ENCODE measurements at places on chromosomes 5 and 9. TPM values are rescaled to one million over a fixed set of nuclear protein-coding genes. Genes with fewer than 3 reads are reported as not detected.

Gene AK1
- total RNA-seq: 853 TPM

Gene CCDC192
- total RNA-seq: not detected

Gene FAM78A
- 69.1 TPM for total RNA-seq

Gene PIP5K1B
- total RNA-seq: 85.3 TPM

DNA sequence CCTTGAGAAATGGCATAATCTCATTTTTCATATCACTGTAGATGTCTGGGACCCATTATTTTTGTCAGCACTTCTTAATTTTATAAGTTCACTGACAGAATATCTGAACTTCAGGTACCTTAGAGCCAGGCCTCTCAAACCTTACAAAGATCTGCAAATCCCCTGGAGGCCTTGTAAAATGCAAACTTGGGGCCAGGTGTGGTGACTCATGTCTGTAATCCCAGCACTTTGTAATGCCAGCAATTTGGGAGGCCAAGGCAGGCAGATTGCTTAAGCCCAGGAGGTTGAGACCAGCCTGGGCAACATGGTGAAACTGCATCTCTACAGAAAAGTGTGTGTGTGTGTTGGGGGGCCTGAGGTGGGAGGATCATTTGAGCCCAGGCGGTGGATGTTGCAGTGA is 30.8 kb downstream of the RASGRF2 start:
- no peak for DNase-seq

Data from left ventricle myocardium superior (tissue), 1 donor.